ENCODE measurements at places on chromosomes 2 and 18.

- no peak for DNase-seq
Measured at GRCh38 chr18:3402982-3403451, 47.0 kb upstream of the TGIF1 start.

GRCh38 chr2:85712336-85712735, 18.2 kb downstream of the GNLY start:
- no peak for DNase-seq

GRCh38 chr2:142038826-142039225, 92.0 kb downstream of the LRP1B start:
- no peak for DNase-seq

DNA sequence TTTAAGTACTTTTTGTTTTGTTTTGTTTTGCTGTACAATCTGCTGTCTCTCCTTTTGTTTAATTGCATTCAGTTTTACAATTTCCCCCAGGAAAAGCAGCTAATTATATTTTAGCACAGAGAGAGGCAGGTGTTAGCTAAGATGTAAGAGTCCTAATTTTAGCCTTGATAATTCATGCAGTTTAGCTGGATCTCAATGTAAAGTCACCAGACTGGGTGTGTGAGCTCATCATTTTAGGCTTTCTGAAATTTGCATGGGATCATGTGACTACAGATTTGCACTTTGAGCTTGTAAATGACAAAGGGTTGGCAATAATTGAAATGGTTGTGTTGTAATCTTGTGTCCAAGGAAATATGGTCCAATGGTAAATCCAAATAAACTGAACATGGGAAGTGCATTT, 68.5 kb downstream of the ETAA1 start:
- no peak for DNase-seq

DNA sequence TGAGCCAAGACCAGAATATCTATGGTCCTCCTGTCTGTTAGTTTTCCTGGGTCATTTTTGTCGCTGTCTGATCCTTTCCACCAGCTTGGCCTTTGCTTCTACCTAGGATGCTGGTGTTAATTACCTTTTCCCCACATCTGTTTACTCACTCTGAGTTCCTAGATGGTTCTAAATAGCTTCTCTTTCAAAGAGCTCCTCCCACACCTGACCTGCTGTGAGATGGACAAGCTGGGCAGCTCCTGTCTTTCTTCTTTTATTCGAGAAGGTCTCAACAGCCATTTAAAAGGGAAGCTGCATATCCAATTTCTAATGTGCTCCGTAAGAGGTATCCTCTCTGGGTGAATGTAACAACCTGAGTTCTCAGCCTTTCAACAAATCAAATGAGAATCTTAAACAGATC, 156.2 kb downstream of the HRH4 start:
- no peak for DNase-seq

DNA sequence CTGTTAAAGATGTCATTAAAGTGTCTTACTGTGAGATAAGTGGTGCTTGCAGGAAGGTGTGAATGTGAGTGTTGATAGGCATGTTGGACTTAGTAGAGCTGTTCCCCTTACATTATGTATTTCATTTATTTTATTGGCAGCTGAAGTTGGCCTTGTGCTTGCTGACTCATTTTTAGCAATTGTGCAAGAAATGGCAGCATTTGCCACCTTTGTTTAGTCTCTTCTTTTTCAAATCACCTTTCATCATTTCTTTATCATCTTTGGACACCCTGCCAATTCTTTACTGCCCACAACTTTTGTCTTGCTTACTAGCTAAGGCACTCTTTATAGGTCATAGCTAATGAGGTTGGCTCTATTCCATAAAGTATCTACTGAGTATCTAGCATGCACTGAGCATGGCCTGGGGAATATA, 130.3 kb upstream of the LYPD6 start:
- DNase-seq = no peak

GRCh38 chr2:191122638-191123294, 28.0 kb downstream of the STAT4 start:
- no peak for DNase-seq

DNA sequence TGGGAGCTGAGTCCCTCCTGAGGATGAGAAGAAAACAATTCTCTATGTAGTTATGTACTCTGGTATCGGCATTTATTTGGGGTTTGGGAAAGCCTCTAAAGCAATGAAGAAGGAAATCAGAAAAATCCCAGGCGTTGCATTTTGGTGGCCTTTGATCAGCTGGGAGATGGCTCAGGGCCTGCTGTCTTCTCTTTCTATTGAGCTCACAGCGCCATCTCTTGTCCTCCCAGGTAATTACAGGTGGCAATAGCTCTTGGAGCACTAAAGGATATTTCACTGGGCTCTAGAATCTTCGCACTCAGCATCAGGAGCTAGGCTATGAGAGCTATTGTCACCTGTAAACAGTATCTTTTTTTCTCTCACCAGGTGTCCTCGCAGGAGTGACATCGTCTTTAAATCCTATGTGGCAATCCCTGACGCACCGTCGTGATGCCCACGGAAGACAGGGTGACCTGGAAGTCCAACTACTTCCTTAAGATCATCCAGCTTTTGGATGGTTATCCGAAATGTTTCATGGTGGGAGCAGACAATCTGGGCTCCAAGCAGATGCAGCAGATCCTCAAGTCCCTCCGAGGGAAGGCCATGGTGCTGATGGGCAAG, 76.1 kb upstream of the PMAIP1 start:
- no peak for DNase-seq

DNA sequence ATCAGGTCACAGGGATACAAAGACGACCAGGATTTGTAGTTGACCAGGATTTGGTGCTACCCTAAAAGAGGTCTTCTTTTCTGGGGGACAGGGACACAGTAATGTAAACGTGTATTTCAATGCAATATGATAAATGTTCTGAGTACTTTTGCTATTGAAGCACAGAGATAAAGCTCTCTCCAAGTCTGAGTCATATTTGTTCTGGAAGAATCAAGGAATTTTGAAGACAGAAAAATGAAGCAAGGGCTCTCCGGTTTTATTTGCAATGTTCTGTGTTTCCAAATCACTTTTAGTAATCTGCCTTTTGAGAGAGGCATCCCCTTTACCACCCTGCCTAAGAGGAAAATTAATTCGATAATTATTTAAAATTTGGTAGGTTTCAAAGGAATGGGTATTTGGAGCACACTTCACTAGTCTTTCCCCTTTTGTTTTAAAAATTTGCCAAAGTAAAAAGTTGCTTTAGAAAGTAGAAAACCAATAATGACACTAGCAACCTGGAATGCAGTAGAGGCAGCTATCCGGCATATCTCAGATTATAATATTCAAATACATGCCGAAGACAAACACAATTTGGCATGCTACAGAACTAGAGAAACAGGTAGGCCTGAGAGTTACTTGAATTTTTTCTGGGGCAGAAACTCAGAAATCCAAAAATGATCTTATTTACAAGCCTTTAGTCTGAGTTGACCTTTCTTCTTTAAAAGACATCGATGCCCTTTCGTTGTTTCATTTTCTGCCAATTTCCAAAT, 82.7 kb downstream of the MREG start:
- DNase-seq = no peak

DNA sequence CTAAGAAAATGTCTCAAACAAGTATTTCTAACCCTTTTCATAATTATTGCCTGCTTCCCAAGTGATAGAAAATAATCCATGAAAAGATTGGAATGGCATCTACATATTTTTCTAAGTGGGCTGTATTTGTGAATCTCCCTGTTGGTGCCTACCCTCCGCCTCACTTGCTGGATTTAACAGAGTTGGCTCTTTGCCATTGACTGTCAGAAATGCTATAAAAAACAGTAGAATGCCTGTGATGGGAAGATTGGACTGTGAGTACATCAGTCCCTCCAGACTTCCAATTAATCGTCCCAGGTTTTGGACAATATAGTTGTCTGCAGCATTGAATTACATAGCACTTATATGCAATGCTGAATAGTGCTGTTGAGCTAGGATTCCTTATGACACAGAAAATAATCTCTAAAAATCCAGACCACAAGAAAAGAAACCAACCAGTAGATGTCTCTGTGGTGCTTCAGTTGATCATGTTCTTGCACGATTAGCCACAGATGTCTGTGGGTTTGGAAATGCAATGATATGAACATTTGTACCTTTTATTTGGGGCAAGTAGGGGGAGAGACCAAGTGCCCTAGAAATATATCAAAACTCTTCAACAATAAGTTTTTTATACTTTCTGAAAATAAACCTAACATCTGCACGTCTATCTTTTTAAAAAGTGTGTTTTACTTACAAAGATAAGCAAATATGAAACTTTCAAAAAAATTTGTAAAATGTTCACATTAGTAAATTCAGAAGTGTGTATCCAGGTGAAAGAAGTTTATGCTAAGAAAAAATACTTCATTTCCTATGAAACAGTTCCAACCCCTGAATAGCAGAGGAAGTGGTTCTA, 88.5 kb downstream of the DYNAP start:
- peak; percentile 46 for DNase-seq

DNA sequence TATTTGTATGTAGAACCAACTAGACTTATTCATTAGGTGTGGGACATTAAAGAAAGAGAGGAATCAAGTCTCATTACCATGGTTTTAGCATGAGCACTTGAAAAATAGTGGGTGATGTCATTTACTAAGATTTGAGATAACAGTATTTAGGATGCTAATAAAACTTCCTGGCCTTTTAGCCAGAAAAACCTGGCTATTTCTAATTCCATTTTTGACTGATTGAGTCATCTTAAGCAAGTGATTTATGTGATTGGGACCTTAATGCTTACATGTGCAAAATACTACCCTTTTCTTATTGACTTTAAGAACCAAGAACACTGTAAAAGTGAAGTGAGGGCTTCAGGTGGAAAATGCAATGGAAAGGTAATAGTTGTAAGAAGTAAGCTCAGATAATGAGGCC, 196.8 kb upstream of the SESTD1 start:
- DNase-seq = no peak

- no peak for DNase-seq
Measured at GRCh38 chr2:36698993-36699392, 2.5 kb downstream of the VIT start.

DNA sequence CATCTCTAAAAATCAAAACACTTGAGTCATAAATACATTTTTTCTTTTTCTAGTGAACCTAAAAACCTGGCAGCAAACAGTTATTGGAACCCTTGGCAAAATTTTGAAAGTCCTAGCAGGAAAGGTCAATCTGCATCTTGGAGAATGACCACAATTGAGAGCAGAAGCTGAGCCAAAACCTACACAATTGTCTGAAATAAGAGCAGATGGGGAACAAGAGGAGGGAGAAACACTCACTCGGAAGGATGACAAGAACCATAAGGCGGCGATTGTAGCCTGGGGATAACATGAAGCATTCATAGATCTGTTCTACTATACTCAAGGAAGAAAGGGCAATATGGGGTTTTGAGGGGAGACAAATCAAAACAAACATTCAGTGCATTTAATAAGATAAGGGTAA, 117.0 kb downstream of the CHN1 start:
- DNase-seq = no peak

GRCh38 chr2:226683196-226683595, 116.4 kb downstream of the IRS1 start:
- DNase-seq = no peak

DNA sequence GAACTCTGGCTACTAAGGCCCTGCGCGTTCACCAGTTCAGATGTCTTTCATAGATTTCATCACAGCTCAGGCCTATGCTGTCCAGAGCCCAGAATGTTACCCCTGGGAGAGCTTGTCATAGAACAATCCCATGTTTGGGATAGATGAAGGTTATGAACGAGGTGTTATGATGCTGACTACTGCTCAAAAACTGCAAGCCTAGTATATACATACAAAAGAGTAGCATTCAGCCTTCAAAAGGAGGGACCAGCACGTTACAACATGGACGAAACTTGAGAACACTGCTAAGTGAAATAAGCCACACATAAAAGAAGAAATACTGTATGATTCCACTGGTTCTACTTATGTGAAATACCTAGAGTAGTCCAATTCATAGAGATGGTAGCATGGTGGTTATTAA, 401.9 kb downstream of the NBAS start:
- DNase-seq = no peak

DNA sequence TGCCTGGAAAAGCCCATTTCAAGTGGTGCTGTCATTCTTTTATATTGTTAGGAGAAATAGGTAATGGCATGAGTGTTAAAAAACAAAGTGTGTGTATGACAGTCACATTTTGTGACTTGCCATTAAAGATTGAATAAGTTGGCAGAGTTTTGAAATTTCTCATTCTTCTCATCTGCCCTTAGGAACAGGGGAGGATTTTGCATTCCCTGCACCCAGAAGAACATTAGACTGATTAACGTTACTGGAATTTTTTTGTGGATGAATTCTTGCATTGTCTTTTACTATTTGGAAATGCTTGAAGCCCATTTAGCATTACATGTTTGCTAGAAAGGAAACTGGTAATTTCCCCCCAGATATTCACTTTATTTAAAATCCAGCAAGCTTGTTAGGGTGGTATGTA, 162.2 kb downstream of the BABAM2 start:
- no peak for DNase-seq

DNA sequence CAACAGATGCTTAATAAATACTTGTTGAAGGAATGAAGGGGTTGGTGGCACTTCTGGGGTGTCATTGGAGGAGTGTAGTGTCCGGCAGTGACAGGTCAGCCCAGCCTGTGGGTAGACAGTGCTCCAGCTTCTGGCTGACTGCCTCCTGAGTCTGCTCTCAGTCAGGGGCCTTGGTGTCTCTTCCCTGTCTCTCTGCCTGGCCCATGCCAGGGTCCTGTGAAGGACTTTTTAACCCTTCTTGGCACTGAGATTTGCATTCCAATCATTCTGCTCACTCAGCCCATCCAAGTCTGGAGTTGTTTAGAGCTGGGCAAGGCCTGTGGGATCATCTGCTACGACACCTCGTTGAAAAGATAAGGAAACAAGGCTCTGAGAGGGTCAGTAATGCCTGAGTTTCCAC, 1.4 kb upstream of the KCNK3 start:
- DNase-seq = no peak

DNA sequence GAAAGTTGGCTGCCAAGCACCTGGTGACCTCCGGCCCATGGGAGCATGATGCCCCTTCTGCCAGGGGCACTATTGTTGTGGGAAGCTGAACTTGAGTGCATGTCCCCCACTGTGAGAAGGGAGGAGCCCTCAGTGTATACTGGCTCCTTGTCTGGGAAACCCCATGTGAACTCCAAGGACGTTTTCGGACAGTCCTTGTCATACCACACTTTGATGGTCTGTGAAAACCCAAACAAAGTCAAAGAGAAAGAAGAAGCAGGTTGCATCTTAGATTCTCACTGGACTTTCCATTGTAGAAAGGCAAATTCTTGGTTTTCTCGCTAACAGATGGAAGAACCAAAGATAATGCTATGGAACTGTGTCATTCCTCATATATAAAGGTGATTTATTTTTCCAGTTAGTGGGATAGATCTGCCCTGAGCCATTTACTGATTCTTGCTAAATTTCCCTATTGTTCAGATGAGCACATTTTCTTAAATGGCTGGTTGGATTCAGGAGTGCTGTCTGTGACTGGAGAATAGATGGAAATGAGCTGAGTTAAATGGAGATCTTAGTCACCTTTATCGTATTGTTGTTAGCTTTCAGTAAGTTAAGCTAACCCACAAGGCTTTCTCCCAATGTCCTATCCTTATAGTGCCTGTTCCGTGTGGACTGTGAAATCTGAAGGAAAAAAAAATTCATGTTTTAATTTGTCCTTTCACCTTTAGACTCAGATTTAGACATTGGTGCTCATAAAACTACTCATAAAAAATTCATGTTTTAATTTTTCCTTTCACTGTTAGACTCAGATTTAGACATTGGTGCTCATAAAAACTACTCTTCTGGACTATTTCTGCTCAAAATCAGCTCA, 166.6 kb downstream of the ACTR3 start:
- no peak for DNase-seq

GRCh38 chr2:15154297-15154696, 406.8 kb downstream of the NBAS start:
- DNase-seq = no peak

- no peak for DNase-seq
Measured at GRCh38 chr2:53632714-53633113, 134.9 kb upstream of the CHAC2 start.

Measured in CD4-positive, alpha-beta T cell (primary cell).